ENCODE measurements at places on chromosomes 1 and 21.

DNA sequence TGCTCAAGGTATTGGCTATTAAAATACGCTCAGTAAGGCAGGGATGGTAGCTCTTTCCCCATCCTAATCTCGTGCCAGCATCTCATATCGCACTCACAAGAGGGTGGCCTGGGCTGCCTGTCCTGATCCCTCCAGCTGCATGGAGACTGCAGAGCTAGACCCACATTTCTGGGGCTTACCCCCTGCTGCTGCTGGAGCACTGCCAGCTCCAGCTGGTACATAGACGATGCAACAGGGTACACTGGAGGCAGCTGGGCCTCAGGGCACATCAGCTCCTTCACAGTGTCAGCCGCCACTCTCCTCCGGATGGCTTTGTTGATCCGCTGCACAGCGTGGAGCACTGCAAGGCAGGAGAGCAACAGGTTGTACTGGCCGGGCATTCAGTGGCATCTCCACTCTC lies 16.0 kb downstream of the IQGAP3 start:
- no peak for DNase-seq

DNA sequence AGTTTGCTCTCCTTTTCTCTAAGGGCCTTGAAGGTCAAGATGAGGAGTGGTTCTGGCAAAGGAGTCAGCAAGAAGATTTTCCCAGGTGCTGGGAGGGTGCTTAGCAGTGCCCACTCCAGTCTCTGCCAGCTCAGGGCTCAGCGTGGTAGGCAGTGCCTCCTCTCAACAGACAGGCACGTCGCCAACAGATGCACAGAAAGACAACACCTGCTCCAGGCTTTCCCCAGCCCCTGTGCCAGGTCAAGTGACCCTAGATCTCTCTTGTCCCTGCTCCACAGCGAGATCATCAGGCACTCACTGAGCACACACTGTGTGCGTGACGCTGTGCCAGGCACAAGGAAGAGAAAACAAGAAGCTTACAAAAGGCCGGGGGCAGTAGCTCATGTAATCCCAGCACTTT lies 86.0 kb downstream of the CASZ1 start:
- no peak for DNase-seq

DNA sequence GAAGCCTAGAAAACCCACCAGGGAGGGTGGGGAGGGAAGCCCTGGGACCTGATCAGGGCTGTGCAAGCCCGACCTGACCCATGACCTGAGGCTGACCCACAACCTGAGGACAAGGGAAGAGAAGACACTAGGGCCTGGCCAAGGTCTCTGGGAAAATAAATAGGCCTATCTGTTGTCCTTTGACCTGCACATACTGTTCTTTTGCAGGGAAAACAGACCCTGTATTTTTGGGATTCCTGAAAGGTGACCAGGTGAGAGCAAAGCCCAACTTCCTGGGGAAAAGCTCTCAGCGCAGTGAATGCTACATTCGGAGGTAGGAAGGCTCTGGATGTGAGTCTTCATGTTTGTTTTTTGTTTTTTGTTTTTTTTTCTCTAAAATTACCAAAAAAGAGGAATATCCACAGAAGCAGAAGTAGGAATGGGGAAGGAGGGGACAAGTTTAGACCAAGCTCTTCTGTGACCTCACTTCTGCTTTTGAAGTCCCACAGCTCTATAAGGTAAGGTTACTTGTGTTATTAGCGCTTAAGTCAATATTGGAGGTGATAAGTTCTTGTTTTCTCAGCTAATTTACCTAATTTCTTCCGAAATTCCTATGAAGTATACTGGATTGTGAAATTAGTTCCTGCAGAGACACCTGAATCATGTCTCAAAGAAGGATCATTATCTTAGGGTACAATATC lies 26.2 kb upstream of the LYST start:
- DNase-seq = no peak

- DNase-seq = no peak
Measured at GRCh38 chr1:201610858-201611257, 71.9 kb downstream of the NAV1 start.

GRCh38 chr1:55276671-55277376 lies 61.7 kb upstream of the USP24 start:
- no peak for DNase-seq

GRCh38 chr1:193733674-193734073 lies 547.3 kb upstream of the B3GALT2 start:
- no peak for DNase-seq

- no peak for DNase-seq
Measured at GRCh38 chr1:64539289-64539688, 69.4 kb downstream of the CACHD1 start.

DNA sequence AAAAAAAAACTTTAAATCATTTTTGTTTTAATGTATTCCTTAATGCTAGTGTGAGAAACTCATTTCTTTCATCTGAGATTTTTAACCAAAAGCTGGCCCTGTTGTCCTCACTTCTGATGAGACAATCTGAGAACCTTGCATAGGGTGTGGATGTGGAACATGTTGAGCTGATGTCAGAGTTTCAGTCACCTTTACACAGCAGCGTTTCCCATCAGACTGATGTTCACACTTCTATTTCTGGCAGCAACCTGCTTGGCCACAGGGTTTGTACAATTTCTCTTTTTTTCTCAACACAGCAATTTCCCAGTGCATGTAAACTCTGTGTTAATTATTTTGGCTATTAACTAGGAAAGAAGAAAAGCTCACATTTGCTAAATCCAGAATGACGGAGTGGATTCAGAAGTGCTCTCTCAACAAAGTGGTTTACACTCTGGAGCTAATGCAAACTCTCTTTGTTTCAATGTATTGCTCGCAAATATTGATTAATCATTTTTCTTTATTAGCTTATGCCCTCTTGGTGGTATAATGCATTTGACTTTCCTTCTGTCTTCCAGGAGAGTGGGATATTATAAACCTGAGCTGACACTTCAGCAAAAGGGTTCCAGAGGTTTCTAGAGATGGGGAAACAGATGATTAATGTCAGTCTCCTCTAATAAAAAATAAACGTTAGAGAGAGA lies 70.5 kb upstream of the HSPA13 start:
- no peak for DNase-seq

DNA sequence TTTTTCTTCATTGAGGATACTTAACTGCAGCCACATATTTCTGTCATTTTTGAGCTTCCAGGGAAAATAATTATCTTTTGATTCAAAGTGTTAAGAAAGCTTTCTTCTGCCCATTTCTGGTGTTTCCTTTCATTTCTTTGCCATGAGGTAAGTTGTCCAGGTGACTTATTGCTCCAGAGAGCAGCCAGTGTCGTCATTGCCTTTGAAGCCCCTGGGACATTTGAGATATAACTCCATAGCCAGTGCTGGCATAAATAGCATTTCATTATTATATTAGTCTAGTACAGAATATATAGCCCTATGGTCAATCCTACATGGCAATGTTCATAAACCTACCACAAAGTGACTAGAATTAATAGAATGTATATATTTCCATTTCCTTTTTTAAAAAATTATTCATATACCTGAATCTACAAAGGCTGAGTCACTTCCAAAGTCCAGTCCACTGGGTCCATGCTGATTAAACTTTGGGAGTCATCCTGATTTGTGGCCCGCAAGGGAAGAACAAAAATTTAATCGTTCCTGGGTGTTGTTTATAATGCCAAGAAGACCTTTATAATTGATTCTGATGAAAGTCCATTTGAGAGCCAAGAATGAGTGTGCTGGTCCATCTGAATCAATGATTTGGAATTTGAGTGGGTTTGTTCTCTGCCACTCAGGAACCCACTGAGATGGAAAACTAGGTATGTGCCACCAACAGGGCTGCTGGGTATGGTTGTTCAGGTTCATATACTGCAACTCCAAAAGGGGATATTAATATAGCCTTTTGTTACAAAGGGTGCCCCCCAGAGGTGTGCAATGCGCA lies 221.8 kb upstream of the PLXNA2 start:
- no peak for DNase-seq

DNA sequence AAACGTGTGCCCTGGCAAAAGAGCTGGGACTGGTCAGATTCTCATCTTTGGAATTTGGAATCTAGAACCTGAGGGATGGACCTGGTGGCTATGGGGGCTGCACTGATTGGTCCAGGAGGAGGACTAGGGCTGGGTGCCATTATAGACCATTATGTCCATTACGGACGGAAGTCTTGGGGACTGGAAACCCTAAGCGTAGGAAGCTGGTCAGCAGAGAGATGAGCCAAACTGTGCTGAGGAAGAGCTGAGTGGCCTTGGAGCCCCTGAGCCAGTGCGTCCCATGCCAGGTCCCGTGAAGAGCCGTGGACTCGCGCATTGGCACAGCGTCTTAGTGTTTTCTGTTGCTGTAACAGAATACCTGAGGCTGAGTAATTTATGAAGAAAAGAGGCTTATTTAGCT lies 10.0 kb downstream of the MRAP start:
- no peak for DNase-seq

DNA sequence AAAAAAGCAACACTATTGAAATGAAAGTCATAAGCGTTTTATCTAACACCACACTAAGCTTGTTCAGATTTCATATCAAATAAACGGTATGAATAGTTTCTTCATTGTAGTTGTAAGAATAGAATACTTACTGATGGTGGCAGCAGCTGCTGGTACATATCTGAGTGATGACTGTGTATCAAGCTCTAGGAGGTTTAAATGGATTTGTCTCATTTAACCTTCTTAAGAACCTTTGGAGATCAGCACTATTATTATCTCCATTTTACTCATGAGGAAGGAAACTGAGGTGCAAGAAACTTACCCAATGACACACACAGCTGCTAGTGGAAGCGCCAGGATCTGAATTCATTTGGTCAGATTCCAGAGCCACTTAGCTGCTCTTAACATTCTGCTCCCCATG lies 104.0 kb downstream of the EIF4G3 start:
- DNase-seq = no peak

DNA sequence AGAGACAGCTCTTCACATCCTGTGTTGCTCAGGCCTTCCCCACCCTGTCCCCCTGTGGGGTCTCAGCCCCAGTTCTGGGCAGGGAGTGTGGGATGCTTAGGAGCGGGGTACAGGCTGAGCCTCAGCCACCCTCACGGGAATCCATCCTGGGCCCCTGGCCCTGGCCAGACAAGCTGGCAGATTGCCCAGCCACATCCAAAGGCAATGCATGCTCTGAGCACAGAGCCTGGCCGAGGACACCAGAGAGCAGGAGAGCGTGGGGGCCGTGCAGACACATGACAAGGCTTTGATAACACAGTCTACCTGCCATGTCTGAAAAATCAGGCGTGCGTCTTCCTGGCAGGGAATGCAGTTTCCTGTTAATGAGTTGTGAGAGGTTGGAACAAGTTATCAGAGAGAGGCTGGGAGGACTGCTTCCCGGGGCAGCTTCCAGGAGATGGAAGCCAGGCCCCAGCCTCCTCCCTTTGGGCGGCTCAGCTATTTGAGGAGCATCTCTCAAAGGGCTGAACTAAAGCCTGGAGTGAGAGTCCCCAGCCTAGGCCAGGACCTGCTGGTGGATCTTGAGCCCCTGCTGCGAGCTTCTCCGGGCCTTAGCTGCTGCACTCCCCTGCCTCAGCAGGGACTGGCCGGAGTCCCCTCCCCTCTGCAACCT lies 72.2 kb upstream of the SELENON start:
- DNase-seq = no peak

DNA sequence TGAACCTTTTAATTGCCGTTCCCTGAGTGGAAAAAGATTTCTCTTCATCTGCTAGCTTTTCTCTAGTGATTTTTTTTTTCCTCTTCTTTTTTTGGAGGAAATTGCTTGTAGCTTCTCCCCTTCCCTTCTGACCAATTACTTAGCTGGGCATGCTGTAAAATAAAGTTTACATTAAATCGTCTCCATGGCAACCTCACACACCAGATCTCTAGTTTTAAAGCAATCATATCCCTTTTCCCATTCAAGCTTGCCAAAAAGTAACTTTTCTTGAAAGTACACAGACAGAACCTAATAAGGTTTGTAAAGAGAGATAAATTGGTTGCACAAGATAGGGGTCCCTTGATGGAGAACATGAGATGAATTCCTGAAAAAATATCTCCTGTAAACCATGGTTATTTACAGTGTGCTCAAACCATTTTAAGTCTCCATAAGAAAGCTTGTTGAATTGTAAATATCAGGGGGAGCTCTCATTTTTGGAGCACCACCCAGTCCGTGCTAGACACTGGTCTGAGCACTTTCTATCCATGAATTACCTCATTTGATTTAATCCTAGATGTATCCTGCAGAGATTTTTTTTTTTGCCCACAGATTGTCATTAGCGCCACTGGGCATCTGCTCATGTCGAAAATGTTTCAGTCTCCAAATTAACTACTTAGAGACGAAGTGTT lies 32.6 kb upstream of the HTR1D start:
- DNase-seq = peak; percentile 40

DNA sequence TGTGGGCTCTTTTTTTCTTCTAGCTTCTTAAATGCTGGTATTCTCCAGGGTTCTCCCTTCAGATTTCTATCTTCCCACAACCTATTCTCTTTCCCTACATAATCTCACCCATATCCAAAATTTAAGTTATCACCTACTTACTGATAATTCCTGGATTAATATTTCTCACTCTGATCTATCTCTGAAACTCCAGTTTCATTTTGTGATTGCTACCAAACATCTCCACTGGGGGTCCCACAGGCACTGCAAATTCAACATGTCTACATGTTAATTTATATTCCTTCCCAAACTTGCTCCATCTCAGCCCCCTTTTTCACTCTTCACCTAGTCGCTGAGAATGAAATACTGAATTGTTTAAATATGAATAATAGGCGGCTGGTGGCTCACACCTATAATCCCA lies 9.9 kb upstream of the C1orf141 start:
- DNase-seq = no peak

DNA sequence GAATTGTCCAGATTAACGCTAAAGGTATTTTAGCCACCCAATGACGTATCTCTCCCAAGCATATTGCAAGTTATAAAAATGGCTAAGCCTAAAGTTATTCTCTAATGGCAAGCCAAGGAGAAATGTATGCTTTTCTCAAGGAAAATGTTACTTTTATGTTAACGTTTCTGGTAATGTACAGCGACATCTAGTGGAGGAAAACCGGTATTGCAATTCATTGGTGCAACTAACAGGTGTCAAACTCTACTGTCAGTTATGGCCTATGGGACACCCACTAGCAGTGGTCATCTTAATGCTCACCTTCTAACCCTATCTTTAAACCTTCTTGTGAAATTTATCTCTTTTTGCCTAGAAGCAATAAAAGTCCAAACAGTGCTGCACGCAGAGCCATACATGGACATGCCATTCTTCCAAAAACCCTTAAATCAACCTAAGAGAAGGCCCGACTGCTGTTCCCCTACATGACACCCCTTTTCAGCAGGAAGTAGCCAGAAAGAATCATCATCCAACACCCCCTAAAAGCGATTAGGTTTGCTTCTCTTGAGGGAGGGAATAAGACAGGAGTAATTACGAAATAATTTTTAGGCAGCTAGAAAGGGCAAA lies 68.7 kb upstream of the LRIF1 start:
- peak; percentile 32 for DNase-seq

GRCh38 chr1:214566158-214567104 lies 15.0 kb upstream of the PTPN14 start:
- no peak for DNase-seq

DNA sequence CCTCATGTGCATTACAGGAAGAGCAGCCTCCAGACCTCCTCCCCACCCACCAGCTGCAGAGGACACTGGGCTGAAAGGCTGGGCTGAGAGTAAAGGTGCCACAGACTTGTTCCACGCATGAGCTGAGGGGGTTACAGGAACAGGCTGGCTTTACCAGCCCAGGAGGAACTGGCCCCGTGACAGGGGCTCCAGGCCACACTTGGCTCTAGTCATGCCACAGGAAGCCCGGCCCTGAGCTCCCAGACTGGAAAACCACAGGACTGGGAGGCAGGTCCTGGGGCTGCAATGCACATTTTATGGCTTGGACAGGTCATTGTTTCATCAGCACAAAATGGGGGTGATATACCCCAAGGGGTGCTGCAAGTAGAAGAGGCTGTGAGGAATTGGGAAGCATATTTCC lies 35.6 kb downstream of the GPA33 start:
- DNase-seq = no peak

- DNase-seq = peak; percentile 17
Measured at GRCh38 chr1:240797050-240797449, 185.1 kb upstream of the GREM2 start.

- no peak for DNase-seq
Measured at GRCh38 chr1:85615586-85616363, 35.2 kb downstream of the CCN1 start.
